H7 (cell line): ENCODE measurements at places on chromosomes 6 and 20.

GRCh38 chr6:22699151-22699550 lies 129.8 kb downstream of the HDGFL1 start:
- DNase-seq = no peak

GRCh38 chr6:121236984-121237383 lies 97.3 kb downstream of the TBC1D32 start:
- no peak for DNase-seq

DNA sequence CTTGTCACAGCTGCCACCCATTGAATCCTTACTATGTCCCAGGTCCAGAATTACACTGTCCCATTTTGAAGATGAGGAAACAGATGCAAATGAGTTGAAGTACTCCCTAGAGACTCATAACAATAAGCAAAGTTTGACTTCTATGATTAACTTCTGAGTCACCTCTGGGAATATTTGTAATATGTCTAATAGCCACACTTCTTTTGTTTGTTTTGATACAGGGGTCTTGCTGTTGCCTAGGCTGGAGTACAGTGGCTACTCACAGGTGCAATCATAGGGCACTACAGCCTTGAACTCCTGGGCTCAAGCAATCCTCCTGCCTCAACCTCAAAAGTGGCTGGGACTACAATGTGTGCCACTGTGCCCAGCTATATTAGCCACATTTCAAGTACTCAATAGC lies 11.4 kb upstream of the SOX12 start:
- DNase-seq = no peak

DNA sequence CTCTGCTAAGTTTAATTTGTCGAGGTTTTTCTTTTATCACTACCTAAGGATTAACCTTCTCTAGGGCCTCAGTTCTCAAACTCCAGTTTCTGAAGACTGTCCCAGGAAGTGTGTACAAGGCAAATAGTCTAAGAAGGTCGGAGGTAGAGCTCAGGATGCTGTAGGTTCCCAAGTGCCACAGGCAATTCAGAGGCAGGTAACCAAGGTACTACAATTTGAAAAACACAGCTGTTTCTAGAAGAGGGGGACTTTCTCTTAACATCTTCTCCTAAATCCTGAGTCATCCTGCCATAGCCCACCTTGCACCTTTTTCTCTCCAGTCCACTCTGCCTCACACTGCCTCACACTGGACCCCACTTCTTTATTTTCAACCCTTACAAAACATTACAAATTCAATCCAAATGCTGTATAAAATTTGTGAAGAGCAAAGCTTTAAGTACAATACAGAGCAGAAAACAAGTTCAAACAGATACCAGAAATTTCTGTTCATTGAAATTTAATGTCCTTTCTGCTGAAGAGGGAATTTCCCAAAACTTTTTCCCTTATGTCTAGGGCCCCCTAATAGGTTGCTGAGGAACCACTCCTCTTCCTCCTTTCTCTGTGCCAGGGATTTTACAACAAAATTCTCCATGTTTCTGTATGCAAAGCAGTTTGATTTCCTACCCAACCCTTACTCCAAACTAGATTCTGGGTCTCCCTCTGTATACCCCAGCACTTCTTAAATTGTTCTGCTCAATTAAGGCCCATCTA lies 43.0 kb downstream of the FRK start:
- no peak for DNase-seq

GRCh38 chr20:38543014-38543906 lies 37.7 kb upstream of the ADIG start:
- no peak for DNase-seq

DNA sequence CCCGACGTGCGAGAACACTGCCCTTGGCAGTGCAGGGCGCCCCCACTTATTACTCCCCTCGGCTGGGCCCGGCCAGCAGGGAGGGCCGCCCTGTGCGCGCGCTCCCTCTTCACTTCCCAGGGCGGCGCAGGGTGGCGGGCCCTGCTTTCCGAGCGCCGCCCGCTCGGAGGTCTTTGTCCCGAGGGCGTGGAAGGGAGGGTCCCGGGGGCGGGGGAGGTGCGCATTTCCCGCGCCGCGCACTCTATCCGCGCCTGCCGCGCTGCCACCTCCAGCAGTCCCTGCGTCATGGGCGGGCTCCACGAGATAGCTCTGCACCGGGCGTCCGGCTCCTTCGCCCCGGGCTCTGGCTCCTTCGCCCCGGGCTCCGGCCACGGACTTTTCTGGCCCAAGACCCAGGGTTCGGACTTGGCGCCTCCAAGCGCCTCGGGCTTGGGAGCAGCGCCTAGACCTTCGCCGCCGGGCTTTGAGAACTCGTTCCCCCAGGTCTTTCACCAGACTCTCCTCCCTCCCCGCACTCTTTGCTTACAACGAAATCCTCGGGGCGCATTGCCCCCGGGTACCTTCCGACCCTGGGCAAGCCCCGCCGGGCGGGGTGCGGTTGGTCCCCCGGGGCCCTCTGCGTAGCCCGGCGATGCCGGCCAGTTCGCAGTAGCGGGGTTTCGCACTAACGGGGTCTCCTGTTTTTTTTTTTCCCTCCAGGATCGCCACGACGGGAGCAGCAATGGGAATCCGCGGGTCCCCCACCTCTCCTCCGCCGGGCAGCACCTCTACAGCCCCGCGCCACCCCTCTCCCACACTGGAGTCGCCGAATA lies 1.6 kb downstream of the TFAP2C start:
- peak; percentile 88 for DNase-seq

DNA sequence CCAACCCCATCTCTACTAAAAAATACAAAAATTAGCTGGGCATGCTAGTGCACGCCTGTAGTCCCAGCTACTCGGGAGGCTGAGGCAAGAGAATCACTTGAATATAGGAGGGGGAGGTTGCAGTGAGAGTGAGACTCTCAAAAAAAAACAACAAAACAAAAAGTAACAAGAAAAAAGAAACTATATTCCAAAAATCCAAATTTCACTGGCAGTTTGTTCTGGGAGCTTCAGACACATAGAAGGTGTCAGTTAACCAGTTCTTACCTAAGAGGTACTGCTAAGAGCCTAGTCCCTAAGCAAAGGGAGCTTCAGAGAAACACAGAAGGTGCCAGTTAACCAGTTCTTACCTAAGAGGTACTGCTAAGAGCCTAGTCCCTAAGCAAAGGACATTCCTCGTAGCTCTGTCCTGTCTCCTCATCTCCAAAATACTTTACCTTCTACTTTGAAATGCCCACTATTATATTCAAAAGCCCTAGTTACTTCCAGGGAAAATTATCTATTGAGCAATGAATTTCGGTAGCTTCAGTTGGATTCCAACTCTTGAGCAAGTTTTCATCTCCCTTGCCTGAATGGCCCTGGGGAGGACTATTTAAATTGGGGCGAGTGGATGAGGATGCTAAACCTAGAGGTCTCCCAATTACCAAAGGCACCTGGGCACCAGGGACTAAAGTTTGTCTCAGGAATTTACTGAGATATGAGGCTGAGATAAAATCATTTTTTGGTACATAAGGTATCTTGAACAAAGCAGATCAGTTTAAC lies 41.0 kb downstream of the HFE start:
- no peak for DNase-seq

DNA sequence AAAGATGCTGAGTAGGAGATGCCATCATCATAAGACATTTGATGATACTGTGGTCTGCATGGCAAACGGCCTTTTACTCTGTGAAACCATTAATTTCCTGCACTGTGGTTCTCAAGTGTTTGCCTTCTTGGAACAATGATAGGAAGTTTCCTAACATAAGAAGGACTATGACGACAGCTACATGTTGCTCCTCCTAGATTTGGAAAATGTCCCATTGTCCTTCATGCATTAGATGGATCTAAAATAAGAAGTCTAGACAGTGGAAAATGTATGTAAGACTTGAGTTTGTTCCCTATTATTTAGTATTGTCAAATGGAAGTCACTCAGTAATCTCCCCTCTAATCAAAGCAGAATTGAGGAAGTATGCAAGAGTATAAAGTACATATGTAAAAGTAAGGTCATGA lies 98.5 kb upstream of the TMEM170B start:
- DNase-seq = no peak

GRCh38 chr6:18102783-18103509 lies 19.5 kb downstream of the NHLRC1 start:
- no peak for DNase-seq

GRCh38 chr6:39453956-39454524 lies 131.5 kb upstream of the KCNK16 start:
- no peak for DNase-seq

GRCh38 chr6:87436435-87436834 lies 28.7 kb downstream of the CFAP206 start:
- DNase-seq = peak; percentile 52

DNA sequence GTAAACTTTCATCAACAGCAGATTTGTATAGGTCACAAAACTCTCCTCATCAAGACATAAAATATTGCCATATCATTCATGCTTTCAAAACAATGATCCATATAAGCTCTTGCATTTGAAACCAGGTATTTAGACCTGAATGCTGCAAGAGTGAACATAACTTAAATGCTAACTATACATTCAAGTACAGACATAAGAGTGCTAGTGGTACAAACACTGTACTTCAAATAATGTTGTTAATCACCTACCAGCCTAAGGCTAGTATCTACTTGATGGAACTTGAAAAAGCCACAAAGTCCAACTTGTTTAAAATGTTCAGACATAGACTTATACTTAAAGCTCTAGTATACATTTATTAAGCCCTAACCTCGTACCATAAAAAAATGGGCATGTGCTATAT lies 16.0 kb upstream of the GSTA2 start:
- no peak for DNase-seq

DNA sequence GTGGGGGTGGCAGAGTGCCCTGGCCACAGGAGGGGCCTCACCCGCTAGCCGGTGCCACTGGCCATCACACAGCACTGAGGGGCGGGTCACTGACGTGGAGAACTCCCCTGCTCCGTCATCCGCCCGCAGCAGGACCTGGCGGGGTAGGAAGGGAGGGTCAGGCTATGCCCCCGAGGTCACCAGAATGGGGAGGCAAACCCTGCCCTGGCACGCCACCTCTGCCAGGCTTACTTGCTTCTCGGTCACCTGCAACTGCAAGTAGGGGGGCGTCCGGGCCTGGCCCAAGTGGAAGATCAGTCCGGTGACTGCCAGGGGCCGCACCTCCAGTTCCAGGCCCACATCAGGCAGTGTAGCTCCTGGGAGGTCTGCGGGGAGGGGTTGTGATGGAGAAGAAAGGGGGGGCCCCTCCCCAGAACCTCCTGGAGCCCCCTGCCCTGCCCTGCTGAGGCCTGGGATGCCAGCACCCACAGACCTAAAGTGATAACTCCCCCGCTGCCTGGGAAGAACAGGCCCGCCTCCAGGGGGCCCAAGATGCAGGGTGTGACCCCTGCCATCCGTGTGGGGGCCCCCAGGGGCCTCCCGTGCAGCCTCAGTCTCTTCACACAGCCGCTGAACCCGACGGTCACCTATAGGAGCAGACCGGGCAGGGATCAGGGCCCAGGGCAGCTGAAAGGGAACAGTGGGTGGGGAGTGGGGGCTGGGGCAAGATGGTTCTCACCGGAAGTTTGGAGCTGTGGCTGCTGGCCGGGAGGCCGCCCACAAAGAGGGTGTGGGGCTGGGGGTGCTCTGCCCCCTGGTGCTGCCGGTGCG lies 7.4 kb downstream of the ADRM1 start:
- no peak for DNase-seq

DNA sequence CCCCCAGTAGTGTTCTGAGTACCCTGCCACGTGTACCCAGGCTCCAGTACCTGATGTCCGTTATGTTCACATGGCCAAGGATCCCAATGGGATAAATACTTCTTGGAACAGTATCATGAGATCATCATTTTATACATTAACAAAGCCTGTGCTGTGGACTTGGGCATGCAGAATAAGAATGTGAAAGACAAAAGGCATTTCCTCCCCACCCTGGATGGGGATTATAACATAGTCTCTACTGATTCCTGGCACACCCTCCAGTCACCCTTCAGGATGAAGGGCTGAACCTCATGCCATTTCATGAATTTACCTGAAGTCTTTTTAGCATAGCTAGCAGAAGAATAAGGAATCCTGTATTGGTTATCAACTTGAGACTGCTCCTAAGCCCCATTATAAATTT lies 2.8 kb downstream of the TNFRSF21 start:
- no peak for DNase-seq

- DNase-seq = no peak
Observed at GRCh38 chr20:25233016-25233772, 14.7 kb upstream of the PYGB start.

- DNase-seq = peak; percentile 57
Observed at GRCh38 chr20:31666258-31667042, 28.7 kb downstream of the COX4I2 start.

GRCh38 chr6:135630789-135631376 lies 133.3 kb upstream of the AHI1 start:
- DNase-seq = peak; percentile 6

GRCh38 chr6:30759575-30760239 lies 15.4 kb upstream of the IER3 start:
- DNase-seq = no peak

GRCh38 chr6:38495518-38495917 lies 144.2 kb downstream of the BTBD9 start:
- no peak for DNase-seq

DNA sequence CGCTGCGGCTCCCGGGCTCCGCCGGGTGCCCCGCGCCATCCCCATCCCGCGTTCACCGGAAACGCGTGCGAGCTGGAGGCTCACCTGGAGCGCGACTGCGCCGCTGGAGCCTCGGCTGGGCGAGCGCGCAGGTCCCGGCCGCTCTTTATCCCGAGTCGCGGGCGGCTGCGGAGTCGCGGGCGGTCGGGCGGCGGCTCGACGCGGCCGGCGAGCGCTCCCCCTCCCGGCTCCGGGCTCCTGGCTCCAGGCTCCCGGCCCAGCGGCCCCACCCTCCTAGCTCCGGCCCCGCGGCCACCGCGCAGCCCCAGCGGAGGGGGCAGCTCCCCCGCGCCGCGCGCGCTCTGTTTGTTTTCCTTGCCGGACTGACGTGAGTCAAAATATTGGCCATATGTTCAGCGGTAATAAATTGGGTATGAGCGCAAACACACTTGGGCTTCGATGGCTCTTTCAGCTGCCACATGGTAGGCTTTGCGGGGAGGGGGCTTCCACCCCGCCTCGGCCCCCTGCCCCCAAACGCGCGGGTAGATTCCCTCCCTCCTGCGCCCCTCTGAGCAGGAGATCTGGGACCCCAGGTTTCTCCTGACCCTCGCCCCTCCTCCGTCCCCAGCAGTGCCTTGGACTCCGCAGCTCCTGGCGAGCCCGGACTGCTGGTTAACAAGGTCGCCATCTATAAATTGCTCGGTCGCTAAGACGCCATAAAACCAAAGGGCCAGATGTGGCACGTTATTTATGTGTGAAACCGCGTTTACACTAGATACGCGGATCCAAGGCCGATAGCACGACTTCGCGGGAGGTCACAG lies 8.8 kb upstream of the NKX2-2 start:
- peak; percentile 87 for DNase-seq

DNA sequence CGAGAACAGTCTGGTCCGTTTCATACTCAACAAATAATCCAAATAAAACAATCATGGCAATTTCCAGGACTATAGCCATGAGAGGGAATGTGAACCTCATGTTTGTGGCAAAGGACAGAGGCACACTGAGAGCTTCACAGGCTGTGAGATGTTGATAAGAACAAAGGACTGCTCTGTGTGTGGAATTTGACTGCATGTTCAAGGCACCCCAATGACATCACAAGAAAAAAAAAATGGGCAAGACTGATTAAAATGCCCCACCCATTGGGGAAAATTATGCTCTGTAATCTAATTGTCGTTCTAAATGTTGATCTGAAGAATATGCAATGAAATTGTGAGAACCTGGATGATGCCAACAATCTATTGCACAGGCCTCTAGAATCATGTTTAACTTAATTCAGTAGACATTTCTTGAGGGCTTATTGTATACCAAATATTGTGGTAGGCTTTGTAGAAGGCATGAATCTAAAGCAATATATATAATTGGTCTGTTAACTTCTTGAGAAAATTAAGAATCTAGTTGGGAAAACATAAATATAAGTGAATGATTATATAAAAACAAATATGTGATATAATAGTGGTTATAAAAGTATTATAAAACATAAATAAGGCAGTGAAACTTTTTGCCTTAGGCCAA lies at the start of gene RHAG:
Gene RHAG (minus strand): TSS at position 127 of the 637 bp plus-strand sequence. CDS start 27 bp downstream, at position 100.
- DNase-seq = no peak
